ENCODE measurements at places on chromosomes 12 and 14.

DNA sequence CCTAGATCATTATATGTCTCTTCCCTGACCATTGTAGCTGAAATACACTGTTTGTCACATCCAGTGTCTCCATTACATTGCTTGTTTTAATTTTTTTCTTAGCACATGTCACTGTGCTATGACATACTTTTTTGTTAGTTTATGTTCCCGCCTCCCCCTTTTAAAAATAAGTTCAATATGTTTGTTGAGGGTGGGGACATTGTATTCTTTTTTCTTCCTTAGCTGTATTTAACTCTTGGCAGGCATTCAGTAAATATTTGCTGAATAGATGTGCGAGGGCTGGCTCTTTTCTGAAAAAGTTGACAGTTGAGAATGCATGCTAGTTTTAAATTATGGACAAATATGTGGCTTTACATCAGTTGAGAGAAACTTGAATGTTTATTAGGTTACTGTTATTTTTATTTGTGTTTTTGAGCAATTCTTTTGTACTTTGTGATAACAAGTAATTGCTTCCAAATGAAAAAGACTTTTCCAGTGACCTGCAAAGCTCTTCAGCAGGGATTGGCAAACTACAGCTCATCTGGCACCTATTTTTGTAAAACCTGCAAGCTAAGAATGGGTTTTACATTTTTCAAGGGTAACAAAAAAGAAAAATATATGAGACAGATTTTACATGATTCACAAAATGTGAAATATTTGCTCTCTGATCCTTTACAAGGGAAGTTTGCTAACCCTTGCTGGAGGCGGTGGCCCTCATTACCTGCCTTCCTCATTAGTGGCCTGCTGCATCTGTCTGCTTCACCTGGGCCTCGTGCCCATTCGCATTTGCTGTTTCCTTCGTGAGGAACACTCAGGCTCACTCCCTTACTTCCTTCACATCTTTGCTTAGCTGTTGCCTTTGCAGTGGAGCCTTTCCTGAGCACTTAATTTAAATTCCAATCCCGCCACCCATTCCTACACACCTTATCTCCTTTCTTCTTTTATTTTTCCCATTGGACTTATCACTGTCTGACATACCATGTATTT lies 229.4 kb downstream of the ERC1 start:
- DNase-seq: no peak

DNA sequence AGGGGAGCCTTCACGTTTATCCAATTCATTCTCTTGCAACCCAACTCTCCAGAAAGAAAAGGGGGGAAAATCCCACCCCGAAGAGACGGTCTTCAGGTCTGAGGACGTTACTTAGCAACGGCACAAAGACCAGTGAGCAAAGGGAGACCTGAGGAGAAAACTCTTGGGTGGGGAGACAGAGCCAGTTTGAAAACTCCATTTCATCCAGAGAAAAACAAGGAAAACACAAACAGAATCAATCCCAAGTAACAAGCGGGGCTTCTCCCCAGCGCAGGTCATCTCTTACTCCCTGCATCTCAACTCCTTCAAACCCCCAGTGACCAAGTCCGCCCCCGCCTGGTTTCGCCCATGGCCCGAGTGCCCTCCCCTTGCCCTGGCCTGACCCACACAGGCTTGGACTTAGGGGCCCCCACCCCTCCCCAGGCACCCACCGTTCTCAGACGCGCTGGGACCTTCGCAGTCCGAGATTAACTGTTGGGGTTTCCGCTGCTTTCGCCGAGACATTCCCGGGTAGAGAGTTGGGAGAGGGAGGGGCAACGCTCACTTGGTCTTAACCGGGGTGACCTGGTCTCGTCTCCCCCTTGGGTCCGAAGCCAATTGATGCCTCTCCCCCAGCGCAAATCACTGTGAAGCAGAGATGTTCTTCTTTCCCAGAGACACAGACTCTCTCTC lies 10.4 kb upstream of the SALL2 start:
- no peak for DNase-seq

GRCh38 chr12:6777386-6777785 lies 5.1 kb downstream of the LAG3 start:
- DNase-seq: no peak

- DNase-seq: no peak
Observed at GRCh38 chr12:20602641-20603391, 92.3 kb upstream of the SLCO1C1 start.

DNA sequence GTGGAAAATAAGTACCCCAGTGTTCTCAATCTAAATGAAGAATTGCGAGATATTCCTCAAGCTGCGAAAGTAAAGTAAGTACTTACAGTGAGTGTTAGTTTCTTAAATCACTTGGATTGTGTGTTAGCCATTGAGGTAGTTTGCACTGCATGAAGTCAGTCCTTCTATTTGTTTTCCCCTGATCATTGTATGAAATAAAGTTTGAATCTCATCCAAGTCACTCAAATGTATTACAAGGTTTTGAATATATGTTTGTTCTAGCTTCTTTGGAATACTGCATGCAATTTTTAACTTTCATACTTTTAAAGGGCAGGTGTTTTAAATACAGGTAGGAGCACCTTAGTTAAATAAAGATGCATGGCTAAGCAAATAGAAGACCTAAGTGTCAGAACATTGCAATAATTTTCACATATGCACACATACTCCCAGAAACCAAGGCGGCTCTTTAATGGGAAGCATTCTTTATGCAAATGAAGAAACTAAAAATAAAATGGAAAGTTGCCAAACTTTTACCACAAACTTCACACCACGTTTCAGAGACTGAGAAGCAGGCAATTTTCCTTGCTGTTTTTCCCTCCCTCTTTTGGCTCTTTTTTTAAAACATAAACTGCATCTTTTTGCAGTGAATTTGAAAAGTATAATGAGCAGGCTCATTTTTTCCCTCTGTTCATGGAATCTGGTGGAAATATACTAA lies 105.6 kb downstream of the GPR135 start:
- DNase-seq: no peak

Measured in CD4-positive, alpha-beta T cell treated with Interferon alpha-2 for 1 hour (primary cell).